Hepatocyte (in vitro differentiated cells): ENCODE measurements at places on chromosomes 11 and 22. TPM values are rescaled to one million over a fixed set of nuclear protein-coding genes. Genes with fewer than 3 reads are reported as not detected.
A peak's percentile ranks its signal among the peaks of the same experiment; 100 is the strongest.

Gene PPP2R5B
- polyA plus RNA-seq = 16.2 and 19.5 TPM in 2 replicates

DNA sequence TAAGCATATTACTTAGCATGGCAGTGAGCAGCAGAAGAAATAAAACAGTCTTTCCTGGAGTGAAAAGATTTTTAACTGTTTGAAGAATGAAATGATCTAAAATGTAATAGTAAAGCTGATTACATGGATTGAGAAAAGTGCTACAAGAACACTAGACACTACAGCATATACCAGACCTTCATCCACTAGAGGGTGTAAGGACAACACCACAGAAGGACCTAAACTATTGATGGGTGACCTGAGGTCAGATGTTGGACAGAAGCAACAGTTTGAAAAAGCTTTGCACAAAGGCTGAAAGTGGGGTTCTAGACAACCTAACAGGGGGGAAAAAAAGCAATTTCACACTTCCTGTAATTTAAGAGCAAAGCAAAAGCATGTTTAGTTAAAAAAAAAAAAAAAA is 97.7 kb downstream of the RBFOX2 start:
- DNase-seq = peak; percentile 68

DNA sequence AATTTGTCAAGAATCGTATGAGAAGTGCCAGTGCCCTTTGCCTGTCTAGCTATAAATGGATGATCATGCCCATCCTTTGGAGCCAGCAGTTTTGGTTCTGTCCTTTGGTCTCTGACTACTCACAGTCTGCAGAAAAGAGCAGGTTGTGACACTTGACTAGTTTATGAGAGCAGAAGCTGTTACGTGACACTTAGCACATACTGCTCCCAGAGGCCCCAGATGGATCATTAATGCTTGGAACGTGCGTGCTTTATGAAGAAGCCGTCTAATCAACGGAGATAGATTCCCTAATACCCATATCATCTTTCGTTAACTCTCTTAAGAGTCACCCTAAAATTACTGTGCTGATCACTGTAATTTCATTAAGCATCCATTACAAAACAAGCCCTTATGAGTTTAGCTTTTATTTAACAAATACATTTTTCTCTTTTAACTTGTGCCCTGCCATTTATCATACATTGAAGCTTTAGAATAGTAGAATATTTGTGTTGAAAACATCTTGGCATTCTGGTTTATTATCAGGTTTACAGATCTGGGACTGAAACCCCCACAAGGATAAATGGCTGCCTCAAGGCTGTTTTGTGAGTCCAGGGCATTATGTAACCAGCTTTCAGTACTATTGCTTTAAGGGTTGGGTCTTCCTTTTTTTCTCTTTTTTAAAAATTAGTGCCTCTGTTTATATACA is 47.0 kb upstream of the ADORA2A start:
- DNase-seq = no peak

DNA sequence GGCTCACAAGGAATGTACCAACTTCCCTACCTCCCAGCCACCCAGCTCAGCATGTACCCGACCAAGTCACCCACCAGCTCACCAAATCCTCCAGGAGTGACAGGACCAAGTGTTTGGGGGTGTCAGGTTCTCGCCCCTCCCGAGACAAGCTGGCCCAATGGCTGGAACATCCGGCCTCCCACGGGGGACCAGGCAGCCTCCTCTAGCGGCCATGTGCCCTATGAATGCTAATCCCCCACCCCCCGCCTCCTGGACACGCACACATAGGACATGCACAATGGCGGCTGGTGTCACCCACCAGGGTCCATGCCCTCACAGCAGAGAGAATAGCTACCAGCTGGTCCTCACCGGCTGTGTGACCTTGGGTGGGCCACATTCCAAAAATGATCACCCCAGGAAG is 151.0 kb downstream of the MN1 start:
- no peak for DNase-seq

DNA sequence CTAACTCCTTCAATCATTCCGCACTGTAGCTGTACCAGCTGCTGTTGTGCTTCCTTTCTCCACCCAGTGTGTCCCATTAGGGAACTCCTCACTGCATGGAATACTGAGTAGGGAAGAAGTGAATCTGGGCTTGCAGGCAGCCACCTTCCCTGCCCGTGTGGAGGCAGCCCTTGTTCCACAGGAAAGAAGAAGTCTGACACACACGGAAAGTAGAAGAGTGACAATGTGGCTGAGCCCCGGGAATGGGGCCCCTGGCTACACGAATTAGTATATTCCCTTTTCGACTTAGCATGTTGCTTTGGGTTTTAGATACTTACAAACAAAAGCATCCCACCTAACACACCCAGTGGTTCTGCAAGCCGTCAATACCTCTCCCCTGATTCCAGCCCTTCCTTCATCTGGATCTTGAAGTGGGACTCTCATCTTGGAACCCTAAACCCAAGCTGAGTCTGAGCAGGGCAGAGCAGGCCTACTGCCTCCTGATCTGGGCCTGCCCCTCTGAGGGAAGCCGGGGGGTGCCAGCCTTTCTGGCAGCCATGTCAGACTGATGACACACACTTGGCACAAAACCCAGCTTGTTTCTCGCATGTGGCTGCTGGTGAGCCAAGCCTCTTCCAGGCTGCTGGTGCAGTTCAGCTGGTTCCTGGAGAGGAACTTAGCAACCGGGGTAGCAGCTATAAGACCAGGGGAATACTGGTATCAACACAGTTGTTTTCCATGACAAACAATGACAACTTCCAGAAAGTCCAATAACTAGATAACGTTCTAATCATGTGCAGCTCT is 71.6 kb downstream of the C11orf58 start:
- no peak for DNase-seq

DNA sequence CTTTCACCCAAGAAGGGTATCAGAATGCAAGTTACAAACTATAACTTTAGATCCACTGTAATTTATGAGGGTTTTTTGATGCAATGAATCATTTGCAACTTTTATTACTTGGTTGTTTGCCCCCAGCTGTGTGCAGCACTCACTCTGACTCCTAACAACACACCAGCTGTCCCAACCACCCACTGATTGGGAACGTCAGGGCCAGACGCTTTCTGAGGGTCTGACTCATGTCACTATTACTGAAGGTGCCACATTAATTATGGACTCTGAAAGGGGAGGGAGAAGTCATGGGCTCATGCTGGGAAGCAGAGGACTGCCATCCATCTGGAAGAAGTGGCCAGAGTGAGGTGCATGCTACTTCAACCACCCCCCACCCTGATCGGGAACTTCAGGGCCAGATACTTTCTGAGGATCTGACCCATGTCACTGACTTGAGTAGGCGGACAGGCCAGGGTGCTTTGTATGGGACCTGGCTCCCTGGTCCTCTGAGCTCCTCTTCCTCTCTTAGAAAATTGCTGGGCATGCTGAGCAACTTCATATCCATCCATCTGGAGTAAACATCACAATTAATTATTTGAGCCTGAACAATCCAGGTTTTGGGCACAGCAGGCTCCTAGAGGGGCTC is 44.9 kb upstream of the DRD2 start:
- no peak for DNase-seq

Gene OR56A1
- not detected in 2 replicates for polyA plus RNA-seq

DNA sequence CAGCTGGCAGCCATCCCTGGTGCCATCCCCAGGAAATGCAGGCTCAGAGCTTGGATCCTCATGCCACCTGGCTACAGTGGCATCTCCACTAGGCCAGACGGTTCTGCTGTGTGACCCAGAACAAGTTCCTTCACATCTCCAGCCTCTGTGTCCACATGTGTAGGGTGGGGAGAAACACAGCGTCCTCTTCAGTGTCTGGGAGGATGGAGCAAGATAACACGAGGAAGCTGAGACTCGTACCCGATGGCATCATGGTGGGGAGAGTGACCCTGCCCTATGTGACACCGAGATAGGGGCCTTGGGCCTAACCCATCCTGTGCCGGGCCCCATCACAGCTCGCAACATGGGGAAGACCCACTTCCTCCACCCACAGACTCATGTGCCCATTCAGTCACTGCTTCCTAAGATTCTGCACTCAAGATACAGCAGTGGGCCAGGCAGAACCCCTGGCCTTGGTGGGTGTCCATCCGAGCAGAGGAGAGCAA is 78.5 kb downstream of the MORC2 start:
- DNase-seq = no peak

Gene MOV10L1
- polyA plus RNA-seq = 0.36 and 2.0 TPM in 2 replicates

GRCh38 chr22:33013531-33014162 is 44.5 kb downstream of the SYN3 start:
- DNase-seq = no peak
